Stimulated activated CD8-positive, alpha-beta memory T cell treated with anti-CD3 and anti-CD28 coated beads, Interleukin-15, amount 100 ng/mL, for 24 hours (primary cell): ENCODE measurements at places on chromosomes 6 and 20.

DNA sequence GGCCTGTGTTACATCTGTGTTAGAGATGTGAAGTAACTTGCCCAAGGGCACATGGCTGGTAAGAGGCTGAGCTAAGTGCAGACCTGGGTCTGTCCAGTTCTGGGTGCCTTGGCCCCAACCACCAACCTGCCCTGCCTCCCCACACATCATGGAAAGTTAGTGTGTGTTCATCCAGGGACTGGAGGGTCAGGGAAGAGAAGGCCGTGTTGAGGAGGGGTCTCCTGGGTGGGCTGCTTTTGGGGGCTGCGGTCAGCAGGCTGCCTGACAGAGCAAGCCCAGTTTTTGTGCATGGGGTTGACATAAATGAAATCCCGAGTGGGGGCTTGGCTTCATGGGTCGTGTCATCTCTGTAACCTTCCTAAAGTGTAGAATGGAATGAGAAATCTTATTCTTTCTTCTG lies 10.9 kb downstream of the PYGB start:
- no peak for DNase-seq

DNA sequence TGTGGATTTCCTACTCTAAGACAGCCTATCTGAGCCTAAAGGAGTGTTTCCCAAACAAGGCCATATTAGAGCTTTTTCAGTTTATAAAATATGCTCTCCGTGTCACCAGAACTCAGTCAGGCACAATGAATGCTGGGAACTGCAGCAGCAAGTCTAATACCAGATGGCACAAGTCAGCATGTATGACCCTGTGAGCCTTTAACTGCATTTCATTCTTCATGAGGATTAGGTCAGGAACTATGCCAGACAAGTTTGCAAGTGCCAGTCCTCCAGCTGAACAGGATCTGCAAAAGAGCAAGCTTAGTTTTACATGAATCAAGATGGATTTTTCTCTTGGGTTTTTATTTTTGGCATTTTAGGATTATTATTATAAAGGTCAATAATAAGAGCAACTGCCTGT lies 66.7 kb upstream of the SAMD5 start:
- DNase-seq: no peak

DNA sequence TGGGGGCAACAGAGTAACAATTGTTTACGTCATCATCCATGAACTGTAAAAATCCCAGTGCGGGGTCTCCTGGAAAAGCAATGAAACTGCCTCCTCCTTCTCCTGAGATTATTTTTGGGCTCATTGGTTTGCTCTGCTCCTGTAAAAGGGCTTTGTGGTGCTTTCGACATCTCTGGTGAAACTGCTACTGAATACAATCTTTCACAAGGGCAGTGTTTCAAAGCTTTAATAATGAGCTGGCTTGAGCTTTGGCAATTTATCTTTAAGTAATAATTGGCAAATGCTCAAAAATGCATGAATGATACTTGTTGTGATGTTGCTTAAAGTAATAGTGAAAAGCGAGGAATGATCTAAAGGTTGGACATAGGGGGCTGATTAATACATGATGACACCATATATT lies 43.5 kb upstream of the ENPP1 start:
- no peak for DNase-seq

GRCh38 chr6:163437466-163437865 lies 22.9 kb downstream of the QKI start:
- DNase-seq: no peak

DNA sequence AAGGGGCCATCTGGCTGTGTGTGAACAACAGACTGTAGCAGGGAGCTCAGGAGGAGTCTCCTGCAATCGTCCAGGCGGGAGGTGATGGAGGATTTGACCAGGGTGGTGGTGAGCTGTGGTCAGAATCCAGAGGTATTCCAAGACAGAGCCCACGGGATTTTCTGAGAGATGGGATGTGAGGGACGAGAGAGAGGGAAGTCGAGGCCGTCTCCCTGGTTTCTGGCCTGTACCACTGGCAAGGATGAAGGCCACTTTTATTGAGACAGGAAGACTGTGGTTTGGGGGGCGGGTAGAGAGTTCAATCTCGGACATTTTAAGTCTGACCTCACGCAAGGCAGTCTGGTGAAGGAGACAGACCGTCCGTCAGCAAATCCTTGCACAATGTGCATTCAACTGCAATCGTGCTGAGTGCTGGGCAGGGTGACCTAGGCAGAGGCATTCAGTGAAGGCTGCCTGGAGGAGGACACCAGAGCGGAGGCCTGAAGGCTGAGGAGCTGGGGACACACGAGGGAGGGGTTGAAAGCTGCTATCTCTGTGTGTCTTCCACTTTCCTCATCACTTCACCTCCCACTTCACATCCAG lies 53.9 kb downstream of the PREX1 start:
- DNase-seq: no peak

DNA sequence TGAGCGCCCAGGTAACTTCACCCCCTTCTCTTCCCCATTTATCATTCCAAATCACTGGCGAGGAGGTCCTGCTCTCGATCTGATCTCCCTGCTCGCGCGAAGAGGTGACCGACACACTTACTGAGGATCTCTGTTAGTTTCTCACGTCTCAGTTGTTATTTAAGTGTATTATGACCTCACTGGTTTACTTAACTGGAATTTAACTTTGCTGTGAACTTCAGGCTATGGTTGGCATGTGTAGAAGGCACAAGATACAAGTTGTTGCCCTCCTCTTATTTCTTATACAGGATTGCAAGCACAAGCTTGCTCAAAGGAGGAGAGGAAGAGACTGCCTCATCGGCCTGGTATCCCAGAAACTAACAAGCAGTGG lies 1.2 kb downstream of the RNF217 start:
- DNase-seq: no peak

DNA sequence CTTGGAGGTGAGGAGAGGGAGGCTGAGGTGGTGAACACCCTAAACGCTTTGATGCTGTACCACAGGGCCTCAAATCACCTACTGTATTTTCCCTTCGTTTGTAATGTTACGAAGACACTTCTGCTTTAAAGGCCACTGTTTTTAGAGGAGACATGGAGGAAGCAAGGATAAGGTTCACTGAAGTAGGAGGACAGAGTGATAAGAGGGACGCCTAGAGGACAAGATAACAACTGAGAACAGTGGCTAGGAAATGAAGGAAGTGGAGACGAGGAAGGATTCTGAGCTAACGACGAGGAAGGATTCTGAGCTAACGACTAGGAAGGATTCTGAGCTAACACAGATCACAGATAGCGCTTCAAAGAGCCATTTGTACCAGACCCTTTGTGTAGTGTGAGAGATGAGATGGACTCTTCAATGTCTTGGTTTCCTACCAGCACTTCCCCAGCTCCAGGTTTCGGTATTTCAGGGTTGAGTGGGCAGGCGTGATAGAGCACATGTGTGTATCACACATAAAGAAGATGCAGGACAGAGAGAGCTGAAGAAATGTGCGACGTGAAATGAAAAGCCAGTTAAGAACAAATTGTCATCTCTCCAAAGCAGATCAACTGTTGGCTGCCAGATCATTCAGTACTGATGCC lies 7.5 kb downstream of the SF3B5 start:
- no peak for DNase-seq

GRCh38 chr6:6723921-6724538 lies 135.5 kb downstream of the LY86 start:
- DNase-seq: no peak

- no peak for DNase-seq
Observed at GRCh38 chr20:5657190-5657875, 92.9 kb upstream of the SHLD1 start.

DNA sequence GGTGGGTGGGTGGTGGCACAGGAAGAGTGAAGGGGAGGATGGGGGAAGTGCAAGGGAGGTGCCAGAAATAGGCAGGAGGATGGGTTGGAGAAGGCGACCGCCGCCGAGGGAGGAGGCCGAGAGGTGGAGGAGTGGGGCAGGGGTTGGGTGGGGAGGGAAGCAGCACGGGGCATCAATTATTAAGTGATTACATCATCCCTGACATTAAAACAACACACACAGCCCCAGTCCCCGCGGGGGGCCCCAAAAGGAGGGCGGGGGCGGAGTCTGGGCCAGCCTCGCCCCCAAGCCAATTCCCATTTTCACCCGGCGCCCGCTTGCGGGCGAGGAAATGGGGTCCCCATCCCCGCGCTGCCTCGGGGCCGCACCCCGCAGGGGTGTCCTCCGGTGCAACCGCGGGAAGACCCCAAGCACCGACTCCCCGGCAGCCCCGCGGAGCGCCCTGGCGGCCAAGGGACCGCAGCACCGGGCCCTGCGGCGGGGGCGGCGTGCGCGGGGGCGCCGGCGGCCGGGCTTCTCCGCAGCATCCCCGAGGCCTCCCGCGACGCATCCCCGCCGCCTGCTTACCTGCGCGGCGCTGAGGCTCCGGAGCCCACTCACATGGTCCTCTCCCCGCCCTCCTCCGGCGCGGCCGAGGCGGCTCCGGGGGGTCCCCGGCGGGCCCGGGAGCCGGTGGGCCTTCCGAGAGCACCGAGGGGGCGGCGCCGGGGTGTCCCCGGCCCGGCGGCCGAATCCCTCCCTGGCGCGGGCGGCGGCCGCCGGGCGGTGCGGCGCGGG lies 663 bp downstream of the FYN start:
- peak; percentile 33 for DNase-seq

DNA sequence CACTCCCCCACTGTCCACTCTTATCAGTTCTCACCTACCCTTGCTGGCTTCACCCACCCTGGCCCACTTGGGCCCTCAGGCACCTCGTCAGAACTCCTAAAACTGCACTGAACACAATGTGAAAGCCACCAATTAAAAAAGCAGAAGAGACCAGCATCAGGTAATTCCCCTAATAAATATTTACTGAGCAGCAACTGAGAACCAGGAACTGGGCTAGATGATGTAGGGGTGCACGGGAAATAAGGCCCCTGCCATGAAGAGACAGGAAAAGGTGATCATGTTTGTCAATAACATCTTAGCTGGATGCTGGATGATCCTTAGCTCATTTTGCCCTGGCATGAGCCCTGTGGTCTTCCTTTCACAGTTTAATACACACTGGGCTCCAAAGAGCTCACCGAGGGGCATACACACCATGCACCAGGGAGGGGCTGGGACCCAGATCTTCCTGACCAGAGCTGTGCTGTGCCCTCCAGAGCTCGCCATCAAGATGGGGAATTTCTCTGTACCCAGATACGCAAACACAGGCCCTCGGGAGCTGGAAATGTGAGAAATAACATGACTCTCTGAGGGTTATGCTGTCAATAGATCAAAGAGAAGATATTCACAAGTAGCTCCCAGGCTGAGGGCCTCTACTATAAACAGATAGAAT lies 113.6 kb upstream of the SLC22A16 start:
- DNase-seq: no peak

- no peak for DNase-seq
Observed at GRCh38 chr6:16929809-16930208, 168.5 kb upstream of the ATXN1 start.

GRCh38 chr6:16585805-16586204 lies 175.5 kb downstream of the ATXN1 start:
- DNase-seq: no peak

DNA sequence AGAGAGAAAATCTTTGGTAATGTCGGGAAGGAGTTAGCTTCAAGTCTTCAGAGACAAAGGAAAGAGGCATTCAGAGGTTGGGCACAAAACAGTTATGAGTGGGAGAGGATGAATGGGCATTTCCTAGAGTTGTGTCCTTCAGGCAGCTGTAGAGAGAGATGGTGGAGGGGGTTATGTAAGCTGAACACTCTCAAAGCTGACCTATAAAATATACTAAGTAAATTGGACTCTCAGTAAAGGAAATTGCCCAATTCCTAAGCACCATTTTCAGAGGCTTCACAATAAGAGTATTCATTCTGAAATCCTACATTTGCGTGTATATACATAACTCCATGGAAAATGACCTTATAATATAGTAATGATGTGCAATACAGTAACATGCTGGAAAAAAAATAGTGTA lies 161.2 kb downstream of the KCNQ5 start:
- DNase-seq: no peak

DNA sequence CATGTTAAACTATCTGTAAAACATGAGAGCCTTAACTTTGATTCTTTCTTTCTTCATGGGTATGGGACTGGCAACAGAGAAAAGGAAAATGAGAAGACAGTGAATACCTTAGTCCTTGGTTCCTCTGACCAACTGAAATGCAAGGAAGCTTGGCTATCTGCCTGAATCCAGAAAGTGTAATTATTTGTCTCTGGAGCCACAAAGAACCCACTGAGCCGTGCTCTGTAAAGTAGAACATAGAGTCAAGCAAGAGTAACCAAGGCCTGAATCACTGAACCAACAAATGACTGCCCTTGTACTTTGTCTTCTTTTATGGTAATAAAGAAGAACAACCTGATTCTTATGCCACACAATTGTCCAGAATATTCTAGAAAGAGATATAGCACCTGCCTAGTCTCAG lies 27.6 kb downstream of the PKHD1 start:
- DNase-seq: no peak

DNA sequence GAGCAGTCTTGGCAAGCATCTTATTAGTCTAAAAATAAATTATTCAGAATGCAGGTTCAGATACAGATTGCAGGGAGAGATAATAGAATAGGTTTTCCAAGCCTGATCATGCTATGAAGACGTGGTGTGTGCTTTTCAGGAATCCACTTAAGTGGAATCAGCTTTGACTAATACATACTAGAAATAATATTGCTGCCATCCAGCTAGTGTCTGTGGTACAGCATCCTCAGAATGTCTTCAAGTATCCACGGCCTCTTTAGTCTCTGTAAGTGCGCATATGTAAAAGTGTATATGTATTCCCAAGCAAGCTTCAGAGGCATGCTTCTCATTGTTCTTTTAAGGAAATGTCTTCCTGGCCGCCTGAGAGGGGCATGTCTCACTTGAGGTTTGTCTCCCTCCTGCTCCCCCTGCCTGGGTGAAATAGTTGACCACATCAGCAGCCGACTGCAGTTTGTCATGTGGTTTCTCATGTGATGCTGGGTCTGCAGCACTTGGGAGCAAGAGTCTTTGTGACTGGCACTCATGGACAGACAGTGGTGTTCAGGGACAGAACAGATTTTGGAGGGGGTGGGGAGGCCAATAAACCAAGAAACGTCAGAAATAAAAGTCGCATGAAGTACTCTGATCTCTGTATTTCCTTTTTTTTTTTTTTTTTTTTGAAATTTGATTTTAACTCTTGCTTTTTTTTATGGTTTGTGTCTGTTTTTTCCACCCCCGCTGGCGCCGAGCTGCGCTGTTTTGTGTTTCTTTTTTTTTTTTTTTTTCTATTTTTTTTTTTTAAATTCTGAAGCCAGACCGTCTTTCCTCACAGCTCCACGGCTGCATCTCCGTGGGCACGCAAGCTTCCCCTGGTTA lies 150.8 kb downstream of the PRL start:
- DNase-seq: no peak

- DNase-seq: no peak
Observed at GRCh38 chr6:85678026-85678601, 35.4 kb upstream of the SYNCRIP start.

GRCh38 chr6:56480654-56481337 lies 161.9 kb downstream of the DST start:
- DNase-seq: no peak

GRCh38 chr20:57080796-57081195 lies 185.6 kb downstream of the BMP7 start:
- no peak for DNase-seq
